ENCODE measurements at places on chromosomes 5 and 9. TPM values are rescaled to one million over a fixed set of nuclear protein-coding genes. Genes with fewer than 3 reads are reported as not detected.

The RANBP3L gene
- 0.85 TPM for total RNA-seq

The IL3 gene
- not detected for total RNA-seq

The OR2V2 gene
- total RNA-seq = not detected

The SLIT3 gene
- 62.5 TPM for total RNA-seq

The PIP5K1B gene
- total RNA-seq = 5.0 TPM

The PTGER4 gene
- total RNA-seq = 0.99 TPM

The HBEGF gene
- 4.9 TPM for total RNA-seq

The AK8 gene
- 0.83 TPM for total RNA-seq

The PAPPA gene
- total RNA-seq = 0.80 TPM

The LECT2 gene
- total RNA-seq = not detected

The GABRA6 gene
- total RNA-seq = not detected

The UBE2QL1 gene
- total RNA-seq = 5.9 TPM

The TMEM252 gene
- total RNA-seq = not detected
